DMS79 treated with DMSO at 0.1 percent for 48 hours (cell line): ENCODE measurements at places on chromosomes 1 and 21.

GRCh38 chr1:57214951-57215575 is 208.8 kb downstream of the DAB1 start:
- no peak for DNase-seq

- DNase-seq: peak; percentile 62
Observed at GRCh38 chr1:111203681-111204200, 3.3 kb upstream of the DENND2D start.

- no peak for DNase-seq
Observed at GRCh38 chr1:204321665-204322064, 38.1 kb downstream of the PLEKHA6 start.

GRCh38 chr1:24745711-24746413 is 615 bp downstream of the CLIC4 start:
- peak; percentile 47 for DNase-seq

DNA sequence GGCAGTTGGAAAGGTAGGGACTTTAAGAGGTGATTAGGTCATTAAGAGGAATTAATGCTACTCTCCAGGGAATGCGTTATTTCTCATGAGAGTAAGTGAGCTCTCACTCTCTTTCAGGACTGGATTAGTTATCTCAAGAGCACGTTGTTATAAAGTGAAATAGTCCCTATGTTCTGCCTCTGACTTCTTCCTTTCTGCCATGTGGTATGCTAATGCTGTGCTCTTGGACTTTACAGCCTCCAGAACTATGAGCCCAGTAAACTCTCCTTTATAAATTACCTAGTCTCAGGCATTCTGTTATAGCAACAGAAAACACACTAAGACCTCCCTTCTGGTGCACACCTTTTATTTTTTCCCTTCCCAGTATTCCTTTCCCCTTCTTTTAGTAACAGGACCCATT is 187.8 kb downstream of the NR5A2 start:
- DNase-seq: no peak

DNA sequence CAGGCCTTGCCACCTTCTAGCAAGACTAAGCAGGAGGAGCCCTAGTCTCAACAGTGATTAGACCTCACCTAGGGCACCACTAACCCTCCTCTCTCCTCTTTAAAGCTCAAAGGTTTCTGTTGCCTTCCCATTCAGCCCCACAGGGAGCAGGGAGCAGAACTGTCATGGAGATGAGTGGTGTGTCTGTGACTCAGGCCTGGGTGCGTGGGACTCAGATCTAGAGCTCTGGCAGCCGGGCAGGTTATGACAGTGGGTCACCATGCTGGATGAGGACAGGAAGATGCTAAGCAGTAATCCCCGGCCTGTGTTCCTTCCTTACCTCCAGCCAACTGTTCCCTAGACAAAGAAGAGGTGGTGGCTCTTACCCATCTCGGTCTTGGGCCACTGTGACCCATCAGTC is 60.1 kb upstream of the COA6 start:
- no peak for DNase-seq

GRCh38 chr1:16146279-16147155 is 9.4 kb downstream of the EPHA2 start:
- no peak for DNase-seq

- DNase-seq: no peak
Observed at GRCh38 chr21:31222142-31222541, 121.9 kb downstream of the TIAM1 start.

DNA sequence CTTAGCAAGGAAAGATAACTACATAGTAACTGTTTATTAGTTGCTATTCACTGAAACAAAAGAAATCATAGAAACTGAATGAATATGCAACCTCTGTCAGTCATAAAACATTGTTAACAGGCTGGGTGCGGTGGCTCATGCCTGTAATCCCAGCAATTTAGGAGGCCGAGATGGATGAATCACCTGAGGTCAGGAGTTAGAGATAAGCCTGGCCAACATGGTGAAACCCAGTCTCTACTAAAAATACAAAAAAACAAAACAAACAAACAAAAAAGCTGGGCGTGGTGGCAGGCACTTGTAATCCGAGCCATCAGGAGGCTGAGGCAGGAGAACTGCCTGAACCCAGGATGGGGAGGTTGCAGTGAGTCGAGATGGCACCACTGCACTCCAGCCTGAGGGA is 44.1 kb downstream of the CRB1 start:
- no peak for DNase-seq

GRCh38 chr1:8364528-8365442 is 46.9 kb downstream of the SLC45A1 start:
- no peak for DNase-seq

GRCh38 chr1:115188680-115189395 is 99.5 kb upstream of the TSPAN2 start:
- no peak for DNase-seq

- DNase-seq: no peak
Observed at GRCh38 chr1:241138248-241138647, 218.8 kb downstream of the RGS7 start.

- no peak for DNase-seq
Observed at GRCh38 chr1:201925301-201925567, 21.1 kb downstream of the LMOD1 start.

DNA sequence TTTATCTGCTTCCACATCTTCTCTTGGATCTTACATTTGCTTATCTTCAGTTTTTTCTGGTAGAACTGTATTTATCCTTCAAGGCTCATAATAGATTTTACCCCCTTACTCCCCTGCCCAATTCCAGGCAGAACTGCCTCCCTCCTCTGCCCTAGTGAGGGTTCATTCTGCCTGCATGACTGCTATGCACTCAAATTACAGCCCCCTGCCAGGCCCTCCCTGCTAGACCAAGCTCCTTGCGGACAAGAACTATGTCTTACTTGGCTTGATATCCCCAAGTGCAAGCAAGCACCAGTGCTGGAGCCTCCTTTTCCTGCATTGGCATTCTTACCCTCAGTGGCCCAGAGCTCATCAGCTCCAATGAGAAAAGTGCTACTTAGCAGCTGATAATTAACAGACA is 18.1 kb downstream of the MAPKAPK2 start:
- no peak for DNase-seq

DNA sequence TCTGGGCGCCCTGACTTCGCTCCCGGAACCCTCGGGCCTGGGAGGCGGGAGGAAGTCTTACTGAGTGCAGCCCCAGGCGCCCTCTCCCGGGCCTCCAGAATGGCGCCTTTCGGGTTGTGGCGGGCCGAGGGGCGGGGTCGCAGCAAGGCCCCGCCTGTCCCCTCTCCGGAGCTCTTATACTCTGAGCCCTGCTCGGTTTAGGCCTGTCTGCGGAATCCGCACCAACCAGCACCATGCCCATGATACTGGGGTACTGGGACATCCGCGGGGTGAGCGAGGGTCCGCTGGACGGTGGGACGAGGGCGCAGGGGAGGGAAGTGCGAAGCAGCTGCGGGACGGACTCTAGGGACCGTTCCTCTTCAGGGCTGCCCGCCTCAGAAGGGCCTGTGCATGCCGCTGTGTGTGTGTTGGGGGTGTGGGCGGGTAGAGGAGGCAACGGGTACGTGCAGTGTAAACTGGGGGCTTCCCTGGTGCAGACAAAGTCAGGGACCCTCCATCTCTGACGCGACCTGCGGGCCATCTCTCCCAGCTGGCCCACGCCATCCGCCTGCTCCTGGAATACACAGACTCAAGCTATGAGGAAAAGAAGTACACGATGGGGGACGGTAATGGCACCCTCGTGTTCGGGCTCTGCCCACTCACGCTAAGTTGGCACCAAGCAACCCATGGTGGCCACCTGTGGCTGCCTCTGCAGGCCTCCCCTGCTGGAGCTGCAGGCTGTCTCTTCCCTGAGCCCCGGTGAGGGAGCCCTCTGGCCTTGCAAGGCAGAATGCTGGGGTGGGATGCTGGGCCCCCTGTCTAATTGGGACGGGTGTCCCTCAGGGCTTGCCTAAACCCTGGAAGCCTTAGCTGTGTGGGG is at the start of gene GSTM1:
TSS of gene GSTM1 (plus strand) at position 177 of the 859 bp plus-strand sequence. CDS start at position 234, 57 bp downstream.
- DNase-seq: peak; percentile 76

- no peak for DNase-seq
Observed at GRCh38 chr1:145983206-145983675, 13.1 kb downstream of the TXNIP start.

- DNase-seq: no peak
Observed at GRCh38 chr21:25506887-25507286, 100.4 kb downstream of the MRPL39 start.

DNA sequence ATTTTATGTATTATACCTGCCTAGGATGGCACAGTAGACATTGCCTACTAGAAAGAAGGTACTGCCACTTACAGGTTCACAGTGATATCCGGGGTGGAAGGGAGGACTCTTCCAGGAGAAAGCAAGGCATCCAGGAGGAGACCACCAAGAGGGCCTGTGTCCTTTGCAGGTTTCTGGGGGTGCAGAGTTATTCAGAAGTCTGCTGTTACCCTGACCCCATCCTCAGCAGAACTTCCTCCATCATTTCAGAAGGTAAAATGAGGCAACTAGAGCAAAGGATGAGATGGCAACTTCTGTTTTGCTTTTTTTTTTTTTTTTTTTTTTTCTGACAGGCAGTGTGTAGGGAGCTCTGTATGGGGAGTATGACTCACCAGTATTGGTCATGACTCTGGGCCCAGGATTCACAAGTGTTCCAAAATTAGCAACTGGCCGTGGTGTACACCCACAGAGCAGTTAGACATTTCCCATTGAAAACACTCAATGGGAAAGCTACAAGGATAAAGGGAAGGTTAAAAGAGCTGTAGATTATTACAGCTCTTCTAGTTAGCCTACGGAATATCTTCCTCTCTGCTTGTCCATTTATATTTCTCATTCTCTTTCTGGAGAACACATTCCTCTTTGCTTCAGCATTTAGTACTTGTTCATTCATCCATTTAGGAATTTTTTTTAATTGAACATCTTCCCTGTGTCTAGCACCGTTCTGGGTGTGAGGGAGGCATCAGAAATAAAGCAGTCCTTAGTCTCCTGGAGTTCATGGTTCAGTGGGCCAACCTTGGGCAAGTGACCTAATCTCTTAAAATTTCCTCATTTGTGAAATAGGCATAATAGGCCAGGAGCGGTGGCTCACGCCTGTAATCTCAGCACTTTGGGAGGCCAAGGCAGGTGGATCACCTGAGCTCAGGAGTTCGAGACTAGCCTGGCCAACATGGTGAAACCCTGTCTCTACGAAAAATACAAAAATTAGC is 50.5 kb upstream of the PPP2R5A start:
- no peak for DNase-seq

DNA sequence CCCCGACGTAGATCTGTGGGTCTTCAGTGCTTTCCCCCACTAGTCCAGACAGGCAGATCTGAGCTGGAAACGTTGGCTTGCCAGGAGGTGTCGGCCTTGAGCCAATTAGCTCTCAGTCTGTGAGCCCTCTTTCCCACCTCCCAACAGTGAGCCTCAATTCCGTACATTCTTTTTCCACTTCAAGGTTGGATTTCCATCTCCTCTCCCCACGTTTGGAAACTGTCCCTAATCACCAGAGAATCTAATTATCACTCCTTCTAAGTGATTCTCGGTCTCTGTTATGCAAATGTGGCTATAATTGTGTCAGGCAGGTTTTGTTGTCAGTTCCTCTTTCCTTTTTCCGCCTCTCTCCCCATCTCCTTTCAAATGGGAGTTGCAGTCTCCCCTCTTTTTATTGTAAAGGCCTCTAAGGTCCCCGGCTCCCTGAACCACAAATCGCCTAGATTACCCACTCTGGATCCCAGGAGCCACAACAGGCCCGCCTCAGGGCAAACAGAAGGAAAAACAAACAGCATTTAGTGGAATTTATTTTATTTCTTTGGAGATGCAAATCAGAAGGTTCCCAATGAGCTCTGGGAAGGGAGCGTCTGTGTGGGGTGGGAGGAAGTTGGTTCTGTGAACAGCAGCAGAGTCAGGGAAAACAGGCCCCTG is 29.4 kb upstream of the LRRN2 start:
- no peak for DNase-seq

GRCh38 chr1:3717041-3717714 is 35.1 kb upstream of the CCDC27 start:
- DNase-seq: peak; percentile 66

- peak; percentile 26 for DNase-seq
Observed at GRCh38 chr1:75134647-75135572, 722 bp downstream of the LHX8 start.

GRCh38 chr1:29525941-29526340 is 289.6 kb downstream of the PTPRU start:
- no peak for DNase-seq

DNA sequence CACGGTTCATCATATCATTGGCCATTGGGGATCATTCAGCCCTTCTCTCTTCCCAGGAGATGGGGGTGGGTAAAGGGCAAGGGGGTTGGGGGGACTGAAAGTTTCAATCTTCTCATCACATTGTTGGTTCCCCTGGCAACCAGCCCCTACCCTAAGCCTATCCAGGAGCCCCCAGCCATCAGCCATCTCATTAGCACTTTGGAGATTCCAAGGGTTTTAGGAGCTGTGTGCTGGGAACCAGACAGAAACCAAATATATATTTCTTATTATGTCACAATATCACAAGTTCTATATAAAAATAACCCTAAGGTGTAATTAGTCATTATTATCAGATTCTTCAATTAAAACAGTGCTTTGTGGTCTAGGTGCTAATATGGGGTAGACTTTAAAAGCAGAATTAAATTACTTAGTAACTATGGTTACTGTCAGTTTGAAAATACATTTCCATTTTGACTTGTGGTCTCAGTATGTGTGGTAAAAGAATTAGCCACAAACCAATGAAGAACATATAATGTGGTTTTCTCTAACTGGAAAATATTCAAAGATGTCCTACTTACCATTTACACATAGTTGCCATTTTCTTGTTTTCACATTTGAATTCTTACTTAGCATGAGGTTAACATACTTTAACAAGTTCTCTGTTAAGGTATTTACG is 28.1 kb downstream of the IL23R start:
- DNase-seq: no peak

DNA sequence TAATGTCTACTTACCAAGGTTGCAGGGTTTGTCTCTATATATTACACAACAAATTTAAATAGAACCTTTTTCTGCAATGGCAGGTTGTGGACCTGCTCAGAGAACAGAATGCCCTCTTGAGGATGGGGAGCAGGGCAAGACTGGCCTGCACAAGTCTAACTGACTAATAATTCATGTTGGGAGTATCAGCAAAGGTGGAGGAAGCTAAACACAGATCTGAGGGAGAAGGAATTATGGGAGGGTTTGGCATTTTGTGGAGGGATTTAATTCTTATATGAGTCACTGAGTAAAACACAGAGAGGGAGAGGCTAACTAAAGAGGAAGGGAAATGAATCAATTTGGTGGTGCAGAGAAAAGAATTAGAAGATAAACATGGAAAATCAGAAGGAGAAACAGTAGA is 40.0 kb downstream of the CLDN17 start:
- DNase-seq: no peak

- DNase-seq: no peak
Observed at GRCh38 chr1:204563307-204563706, 47.1 kb downstream of the MDM4 start.

DNA sequence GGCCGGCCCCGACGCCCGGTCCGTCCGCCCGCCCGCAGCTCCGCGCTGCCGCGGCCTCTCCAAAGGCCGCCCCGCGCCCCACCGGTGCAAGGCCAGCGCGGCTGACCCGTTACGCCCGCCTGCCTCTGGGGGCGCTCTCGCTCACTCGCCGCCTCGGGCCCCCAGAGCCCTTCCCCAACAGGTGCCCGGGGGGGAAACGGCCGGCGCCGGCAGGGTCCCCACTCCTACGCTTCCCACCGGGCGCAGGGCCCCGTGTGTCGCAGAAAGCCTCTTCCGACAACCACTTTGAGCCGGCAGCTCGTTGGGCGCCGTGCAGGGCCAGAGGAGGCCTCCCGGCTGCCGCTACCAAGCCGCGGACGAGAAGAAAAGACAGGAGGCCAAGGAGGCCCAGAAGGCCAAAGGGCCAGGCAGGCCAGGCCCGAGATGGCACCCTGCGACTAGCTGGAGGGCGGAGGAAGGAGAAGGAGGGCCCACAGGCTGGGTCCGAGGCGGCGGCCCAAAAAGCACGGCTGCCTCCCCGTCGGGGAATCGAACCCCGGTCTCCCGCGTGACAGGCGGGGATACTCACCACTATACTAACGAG is 64.9 kb upstream of the FCGR2A start:
- no peak for DNase-seq
